Activated naive CD8-positive, alpha-beta T cell treated with anti-CD3 and anti-CD28 coated beads, Interleukin-2, amount 10 ng/mL, durations not matched to agents 7 days and 5 days (primary cell): ENCODE measurements at places on chromosomes 1 and 21. TPM values are rescaled to one million over a fixed set of nuclear protein-coding genes. Genes with fewer than 3 reads are reported as not detected.

The KIAA0040 gene
- 57.1 TPM for total RNA-seq

The PGLYRP3 gene
- not detected for total RNA-seq

The CELSR2 gene
- 6.9 TPM for total RNA-seq

The JAK1 gene
- total RNA-seq, result 213 TPM

The AMY2A gene
- not detected for total RNA-seq

The IQCC gene
- total RNA-seq, result 6.0 TPM

The RHCE gene
- total RNA-seq, result 0.17 TPM

The NID1 gene
- 0.19 TPM for total RNA-seq

The PRELP gene
- total RNA-seq, result not detected

The GPR3 gene
- 0.42 TPM for total RNA-seq

The PADI4 gene
- 4.9 TPM for total RNA-seq

The DNAJC8 gene
- total RNA-seq, result 106 TPM

The TRIM45 gene
- total RNA-seq, result 0.31 TPM

The OR2T29 gene
- total RNA-seq, result not detected

The VAV3 gene
- total RNA-seq, result 7.8 TPM

The LHX8 gene
- not detected for total RNA-seq

The GRHL3 gene
- total RNA-seq, result not detected

The CD164L2 gene
- total RNA-seq, result not detected

The NTMT2 gene
- total RNA-seq, result not detected
